Hepatocyte (in vitro differentiated cells): ENCODE measurements at places on chromosomes 7 and 10. TPM values are rescaled to one million over a fixed set of nuclear protein-coding genes. Genes with fewer than 3 reads are reported as not detected.

GRCh38 chr7:14403587-14403986 is 414.1 kb upstream of the ETV1 start:
- DNase-seq: no peak

- no peak for DNase-seq
These were observed 58.4 kb downstream of the VOPP1 start for GRCh38 chr7:55513868-55514267.

- no peak for DNase-seq
These were observed 335.7 kb downstream of the SFMBT2 start for GRCh38 chr10:7075110-7075509.

DNA sequence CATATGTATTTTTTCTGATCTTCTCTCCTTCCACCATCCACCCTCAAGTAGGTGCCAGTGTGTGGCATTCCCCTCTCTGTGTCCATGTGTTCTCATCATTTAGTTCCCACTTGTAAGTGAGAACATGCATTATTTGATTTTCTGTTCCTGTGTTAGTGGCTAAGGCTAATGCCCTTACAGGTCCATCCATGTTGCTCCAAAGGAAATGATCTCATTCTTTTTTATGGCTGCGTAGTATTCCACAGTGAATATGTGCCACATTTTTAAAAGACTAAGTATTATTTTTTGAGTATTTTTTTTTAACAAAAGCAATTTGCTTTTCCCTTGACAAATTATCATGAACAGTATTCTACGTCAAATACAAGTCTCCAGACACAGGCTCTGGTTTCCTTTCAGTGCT is 86.4 kb upstream of the ZNF746 start:
- DNase-seq: no peak

DNA sequence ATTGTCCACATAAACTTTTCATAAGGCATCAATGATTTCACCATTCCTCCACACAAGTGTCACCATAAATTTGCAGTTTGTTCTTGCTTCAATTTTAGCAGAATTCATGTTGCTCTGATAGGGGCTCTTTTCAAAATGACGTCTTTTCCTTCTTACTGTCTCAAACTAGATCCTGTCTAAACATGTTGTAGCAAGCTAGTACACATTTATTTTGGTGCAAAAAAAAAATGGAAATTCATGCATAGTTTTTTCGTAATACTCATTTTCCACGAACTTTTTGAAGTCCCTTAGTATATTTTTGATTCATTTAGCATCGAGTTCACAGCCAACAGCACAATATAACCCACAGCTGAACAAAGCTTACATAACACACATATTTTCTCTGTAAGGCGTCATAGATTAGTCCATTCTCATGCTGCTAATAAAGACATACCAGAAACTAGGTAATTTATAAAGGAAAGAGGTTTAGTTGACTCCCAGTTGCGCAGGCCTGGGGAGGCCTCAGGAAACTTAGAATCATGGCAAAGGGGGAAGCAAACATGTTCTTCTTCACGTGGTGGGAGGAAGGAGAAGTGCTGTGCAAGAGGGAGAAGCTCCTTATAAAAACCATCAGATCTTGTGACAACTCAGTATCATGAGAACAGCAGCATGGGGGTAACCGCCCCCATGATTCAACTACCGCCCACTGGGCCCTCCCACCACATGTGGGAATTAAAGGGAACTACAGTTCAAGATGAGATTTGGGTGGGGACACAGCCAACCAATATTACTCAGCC is 301.5 kb downstream of the CCDC3 start:
- no peak for DNase-seq

DNA sequence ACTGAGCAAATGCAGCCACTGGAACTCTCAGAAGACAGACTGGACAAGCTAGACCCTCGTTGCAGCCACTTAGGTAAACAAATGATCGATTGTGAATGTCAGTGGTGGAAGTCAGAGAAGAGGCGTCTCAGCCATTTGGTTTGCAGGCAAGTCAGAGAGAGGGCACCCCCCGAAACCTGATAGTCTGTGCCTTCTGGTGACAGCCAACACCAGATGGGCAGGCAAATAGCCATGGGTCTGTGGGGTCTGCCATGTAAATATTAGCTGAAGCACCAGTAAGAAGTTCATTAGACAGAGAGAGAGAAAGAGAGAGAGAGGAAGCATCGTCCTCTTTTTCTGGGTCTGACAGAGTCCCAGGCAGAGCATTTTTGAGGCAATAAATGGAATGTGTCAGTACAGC is 5.4 kb downstream of the PPP1R17 start:
- no peak for DNase-seq

- no peak for DNase-seq
These were observed 35.1 kb downstream of the RTKN2 start for GRCh38 chr10:62233356-62234076.

GRCh38 chr10:79063071-79063491 is 5.7 kb upstream of the ZMIZ1 start:
- DNase-seq: no peak

DNA sequence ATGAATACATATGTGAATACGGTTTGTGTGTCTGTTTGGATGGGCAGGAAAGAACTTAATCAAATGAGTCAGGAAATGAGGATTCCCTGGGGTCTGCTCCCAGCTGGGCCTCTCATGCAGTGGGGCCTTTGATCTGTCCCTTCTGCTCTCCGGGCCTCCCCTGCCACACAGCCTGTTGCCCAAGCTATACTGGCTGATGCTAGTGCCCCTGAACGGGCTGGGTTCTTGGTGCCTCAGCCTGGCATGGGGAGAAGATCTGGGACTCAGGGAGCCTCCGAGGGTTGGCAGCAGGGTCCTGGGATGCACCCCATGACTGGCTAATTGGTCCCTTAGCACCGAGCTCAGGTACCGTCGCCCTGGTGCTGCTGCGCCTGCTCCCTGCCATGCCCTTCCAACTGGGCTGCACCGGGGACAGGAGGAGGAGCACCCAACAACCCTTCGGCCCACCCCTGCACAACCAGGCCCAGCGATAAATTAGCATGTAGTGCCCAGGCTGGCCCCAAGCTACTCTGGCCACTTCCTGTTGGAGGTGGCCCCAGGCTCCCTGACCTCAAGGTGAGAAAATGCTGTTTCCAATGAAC is 59.9 kb upstream of the DUSP5 start:
- DNase-seq: no peak

GRCh38 chr7:6252341-6252746 is 20.1 kb downstream of the CYTH3 start:
- no peak for DNase-seq

DNA sequence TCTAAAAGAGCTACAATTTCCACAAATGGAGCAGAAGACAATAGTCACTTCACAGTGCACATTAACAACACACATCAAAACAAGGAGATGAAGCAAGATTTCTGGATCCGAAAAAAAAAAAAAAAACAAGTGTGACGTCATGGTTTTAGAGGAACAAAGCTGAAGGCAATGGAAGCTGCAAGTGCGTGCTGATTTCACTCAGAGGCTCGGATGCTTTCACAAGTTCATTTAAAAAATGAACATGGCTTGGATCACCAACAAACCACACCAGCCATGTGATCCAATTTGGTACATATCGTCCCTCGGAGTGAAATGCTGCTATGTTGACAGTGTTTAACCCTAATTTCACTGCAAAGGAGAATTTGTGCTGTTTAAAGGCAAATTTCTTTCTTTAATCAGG is 337.0 kb upstream of the PRKCQ start:
- no peak for DNase-seq

DNA sequence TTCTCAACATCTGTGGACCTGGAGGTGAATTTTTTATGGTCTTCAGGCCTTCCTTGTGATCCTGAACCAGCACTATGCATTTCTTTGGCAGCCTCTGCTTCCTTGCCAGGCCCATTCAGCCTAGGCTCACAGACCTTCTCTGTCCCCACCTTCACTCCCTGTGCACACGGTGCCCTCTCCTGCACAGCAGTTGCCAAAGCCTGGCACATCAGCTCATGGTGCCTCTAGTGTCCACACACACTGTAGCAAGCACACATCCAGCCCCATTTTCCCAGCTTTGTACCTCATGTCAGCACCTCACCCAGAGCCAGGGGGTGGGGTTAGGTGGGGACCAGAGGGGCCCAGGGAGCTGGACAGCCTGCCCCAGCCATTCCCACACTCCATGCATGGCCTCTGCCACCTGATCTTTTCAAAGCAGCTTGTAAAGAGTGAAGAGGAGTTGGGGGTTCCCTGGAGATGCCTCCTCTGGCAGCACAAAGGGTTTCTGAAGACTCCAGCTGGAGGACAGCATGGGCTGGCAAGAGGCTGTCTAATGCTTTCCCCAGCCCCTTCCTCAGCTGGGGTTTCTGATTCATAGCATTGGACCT is 57.9 kb upstream of the TMEM72 start:
- DNase-seq: no peak

- peak; percentile 99 for DNase-seq
These were observed 477 bp upstream of the NMT2 start for GRCh38 chr10:15168786-15169554.

DNA sequence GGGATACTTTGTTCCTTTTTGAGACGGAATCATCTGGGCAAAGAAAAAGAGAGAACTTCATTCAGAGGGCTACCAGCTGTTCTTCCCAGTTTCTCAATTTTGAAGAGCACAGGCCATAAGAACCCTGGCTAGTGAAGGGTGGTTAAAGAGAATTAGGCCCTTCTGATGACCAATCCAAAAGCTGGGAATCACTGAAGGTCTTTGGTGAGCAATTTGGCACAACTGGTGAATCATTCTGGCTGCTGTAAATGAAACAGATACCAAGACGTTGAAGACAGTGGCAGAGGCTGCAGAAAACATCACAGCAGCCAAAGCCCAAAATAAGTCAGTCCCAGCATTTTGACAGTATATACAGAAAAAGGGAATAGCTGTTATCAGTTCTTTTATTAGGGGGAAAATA is 5.1 kb downstream of the RAPGEF5 start:
- no peak for DNase-seq

DNA sequence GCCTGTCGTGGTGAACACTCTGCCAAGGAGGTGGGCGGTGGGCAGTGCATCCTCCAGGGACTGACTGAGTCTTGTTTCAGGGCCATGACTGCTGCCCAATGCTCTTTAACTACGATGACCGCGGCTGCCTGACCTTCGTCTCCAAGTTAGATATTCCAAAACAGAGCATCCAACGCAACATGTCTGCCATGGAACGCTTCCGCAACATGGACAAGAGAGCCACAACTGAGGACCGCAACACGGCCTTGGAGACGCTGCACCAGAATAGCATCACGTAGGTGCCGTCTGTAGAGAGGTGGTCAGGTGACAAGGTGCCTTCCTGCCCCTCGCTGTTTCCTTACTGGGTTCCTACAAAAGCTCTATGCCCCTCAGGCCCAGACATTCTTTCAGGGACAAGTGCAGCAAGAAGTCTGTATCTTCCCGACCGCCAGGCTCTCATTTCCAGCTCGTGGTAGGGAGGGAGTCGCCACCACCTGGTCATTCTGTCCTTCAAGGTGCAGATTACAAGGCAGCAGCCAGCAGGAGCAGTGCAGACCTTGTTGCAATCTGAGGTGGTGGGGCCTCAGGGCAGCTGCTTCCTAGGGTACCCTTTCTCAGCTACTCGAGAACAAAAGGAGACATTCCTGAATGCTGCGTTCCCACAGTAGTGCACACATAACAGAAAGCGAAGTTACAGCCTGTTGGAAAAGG is 14.9 kb upstream of the ARPC1B start:
- no peak for DNase-seq

- DNase-seq: no peak
These were observed 41.2 kb upstream of the C1QL3 start for GRCh38 chr10:16562891-16563290.

DNA sequence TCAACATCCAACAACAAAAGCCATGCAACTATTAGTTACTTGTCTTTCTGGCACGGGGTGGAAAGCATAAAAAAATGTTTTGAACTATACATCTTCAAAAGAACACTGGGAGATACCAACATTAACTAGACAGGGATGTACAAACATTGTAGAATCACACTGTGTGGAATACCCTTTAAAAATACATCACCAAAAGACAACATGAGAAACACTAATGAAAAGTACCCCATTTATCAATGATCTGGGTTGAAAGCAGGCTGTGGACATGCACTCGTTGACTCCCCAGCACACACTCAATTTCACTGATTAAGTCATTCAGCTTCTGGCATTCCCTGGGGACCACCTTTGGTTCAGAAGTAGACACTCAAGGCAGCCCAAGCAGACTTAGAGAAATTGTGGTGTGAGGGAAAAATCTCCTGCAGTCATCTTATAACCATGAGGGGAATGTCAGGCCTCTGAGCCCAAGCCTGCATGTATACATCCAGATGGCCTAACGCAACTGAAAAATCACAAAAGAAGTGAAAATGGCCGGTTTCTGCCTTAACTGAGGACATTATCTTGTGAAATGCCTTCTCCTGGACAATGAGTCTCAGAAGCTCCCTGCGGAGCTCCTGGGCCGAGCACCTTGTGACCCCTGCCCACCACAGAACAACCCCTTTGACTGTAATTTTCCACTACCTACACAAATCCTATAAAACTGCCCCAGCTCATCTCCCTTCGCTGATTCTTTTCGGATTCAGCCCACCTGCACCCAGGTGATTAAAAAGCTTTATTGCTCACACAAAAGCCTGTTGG is 53.0 kb downstream of the CACUL1 start:
- no peak for DNase-seq

GRCh38 chr7:28144266-28144665 is 36.3 kb downstream of the JAZF1 start:
- DNase-seq: peak; percentile 19

DNA sequence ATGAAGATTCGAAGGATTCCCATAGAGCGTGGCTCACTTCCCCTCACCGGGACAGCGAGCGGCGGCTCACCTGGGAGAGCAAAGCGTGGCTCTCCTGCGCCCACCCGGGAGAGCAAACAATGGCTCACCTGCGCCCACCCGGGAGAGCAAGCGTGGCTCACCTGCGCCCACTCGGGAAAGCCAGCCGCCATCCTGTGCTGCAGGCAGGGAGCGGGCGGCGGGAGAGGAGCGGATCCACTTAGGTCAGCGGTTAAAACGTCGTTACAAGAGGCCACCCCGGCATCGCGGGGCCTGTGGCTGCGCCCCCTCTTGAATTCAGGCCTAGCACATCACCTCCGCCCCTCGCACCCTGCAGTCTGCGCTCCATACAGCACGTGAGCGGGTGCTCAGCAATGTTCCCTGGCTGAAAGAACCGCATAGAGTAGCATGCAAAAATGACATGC is 461 bp upstream of the FIGNL1 start:
- no peak for DNase-seq

GRCh38 chr7:138665249-138665648 is 35.9 kb downstream of the SVOPL start:
- peak; percentile 18 for DNase-seq

RTKN2 gene
- 5.3 and 6.6 TPM in 2 replicates for total RNA-seq

LMOD2 gene
- total RNA-seq: 0.04 TPM in 1 of 2 replicates, not detected in the other

VAX1 gene
- total RNA-seq: not detected in 2 replicates

WEE2 gene
- total RNA-seq: 3.6 and 3.7 TPM in 2 replicates

DDC gene
- total RNA-seq: 56.1 and 58.0 TPM in 2 replicates

LIPF gene
- 0.12 and 1.1 TPM in 2 replicates for total RNA-seq

HMX2 gene
- not detected in 2 replicates for total RNA-seq

HPS6 gene
- total RNA-seq: 22.4 and 24.6 TPM in 2 replicates

CRHR2 gene
- total RNA-seq: not detected in 2 replicates

PRSS37 gene
- not detected in 2 replicates for total RNA-seq
